ENCODE measurements at places on chromosomes 1 and 21.
A peak's percentile ranks its signal among the peaks of the same experiment; 100 is the strongest.

- no peak for DNase-seq
Measured at GRCh38 chr1:223682502-223682901, 17.0 kb upstream of the CAPN8 start.

- no peak for DNase-seq
Measured at GRCh38 chr1:186164773-186165172, 210.3 kb downstream of the TPR start.

- no peak for DNase-seq
Measured at GRCh38 chr1:97365026-97365425, 555.8 kb downstream of the DPYD start.

DNA sequence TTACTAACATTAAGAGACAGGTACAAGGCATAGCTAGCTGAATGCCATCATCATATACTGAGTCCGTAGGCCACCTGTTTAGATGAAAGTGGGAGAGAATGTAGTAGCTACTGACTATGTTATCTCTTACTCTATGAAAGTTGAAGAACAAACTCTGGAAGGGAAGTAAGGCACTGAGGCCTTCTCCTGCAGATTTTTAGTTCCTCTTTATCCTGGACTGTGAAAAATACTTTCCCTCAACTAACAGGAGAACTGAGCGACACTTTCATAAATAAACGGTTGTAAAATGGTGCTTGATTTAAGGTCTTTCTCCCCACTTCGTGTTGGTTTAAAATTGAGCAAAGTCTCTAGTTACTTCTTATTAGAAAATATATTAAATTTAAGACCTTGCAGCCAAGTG lies 101.9 kb downstream of the FNBP1L start:
- no peak for DNase-seq

GRCh38 chr1:38990386-38990737 lies 714 bp upstream of the AKIRIN1 start:
- no peak for DNase-seq

DNA sequence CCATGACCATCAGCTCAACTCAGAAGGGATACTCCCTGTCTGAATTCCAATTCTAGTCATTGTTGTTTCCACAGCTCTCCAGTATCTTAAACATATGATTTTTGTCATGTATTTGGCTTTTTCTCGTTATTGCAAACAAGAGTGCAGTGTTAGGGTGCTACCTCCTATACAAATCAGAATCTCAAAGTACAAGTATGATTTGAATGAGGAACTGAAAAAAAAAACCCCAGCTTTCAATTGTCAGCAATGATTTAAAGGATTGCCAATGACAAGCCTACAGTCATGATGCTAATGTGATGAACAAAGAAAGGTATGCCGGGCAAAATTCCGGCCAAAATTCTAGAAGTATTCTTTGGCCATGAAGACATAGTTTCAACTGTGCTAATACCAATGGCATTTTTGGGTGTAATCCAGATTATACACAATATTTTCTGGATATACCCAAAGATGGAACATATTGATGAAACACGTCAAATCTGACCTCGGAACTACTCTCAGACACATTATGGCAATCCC lies 14.9 kb downstream of the TMEM35B start:
- no peak for DNase-seq

GRCh38 chr1:202254454-202255252 lies 61.1 kb downstream of the LGR6 start:
- DNase-seq: no peak

GRCh38 chr1:195909061-195909460 lies 699.2 kb downstream of the KCNT2 start:
- DNase-seq: no peak

GRCh38 chr1:204520834-204521709 lies 4.9 kb downstream of the MDM4 start:
- DNase-seq: no peak

GRCh38 chr21:44303490-44303981 lies 3.7 kb downstream of the PFKL start:
- DNase-seq: no peak

DNA sequence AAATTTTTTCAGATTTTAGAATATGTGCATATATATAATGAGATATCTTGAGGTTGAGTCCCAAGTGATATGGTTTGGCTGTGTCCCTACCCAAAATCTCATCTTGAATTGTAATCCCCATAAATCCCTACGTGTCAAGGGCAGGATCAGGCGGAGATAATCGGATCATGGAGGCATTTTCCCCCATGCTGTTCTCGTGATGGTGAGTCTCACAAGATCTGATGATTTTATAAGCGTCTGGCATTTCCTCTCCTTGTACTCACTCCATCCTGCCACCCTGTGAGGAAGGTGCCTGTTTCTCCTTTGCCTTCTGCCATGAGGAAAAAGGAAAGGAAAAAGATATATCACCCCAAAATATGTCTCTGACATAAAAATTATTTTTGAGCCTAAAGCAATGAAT lies 64.6 kb downstream of the TOR3A start:
- no peak for DNase-seq

GRCh38 chr1:152034324-152034653 lies 2.5 kb downstream of the S100A11 start:
- DNase-seq: no peak

- no peak for DNase-seq
Measured at GRCh38 chr1:194445244-194445643, 1258.8 kb upstream of the B3GALT2 start.

DNA sequence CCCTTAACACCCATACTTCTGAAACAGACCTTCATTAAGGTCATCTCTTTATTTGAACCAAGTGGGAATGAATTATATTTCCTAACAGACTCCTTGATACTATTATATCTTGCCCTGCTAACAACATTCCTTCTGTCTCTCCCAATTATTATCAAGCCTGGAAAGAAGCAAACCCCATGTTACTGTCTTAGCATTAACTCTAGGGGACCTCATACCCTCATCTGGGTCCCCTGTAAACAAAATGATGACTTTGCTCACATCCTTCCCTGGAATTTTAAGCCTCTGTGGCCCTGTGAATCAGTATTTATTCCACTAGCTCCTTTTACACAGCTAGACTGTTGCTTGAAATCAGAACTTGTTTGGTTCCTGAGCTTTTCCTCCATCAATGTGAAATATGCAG lies 38.3 kb upstream of the BCL10 start:
- no peak for DNase-seq

GRCh38 chr1:97094247-97094972 lies 372.8 kb downstream of the PTBP2 start:
- no peak for DNase-seq

GRCh38 chr1:200306944-200307754 lies 102.7 kb downstream of the ZNF281 start:
- no peak for DNase-seq

GRCh38 chr1:116008656-116009390 lies 32.5 kb downstream of the SLC22A15 start:
- peak; percentile 73 for DNase-seq

DNA sequence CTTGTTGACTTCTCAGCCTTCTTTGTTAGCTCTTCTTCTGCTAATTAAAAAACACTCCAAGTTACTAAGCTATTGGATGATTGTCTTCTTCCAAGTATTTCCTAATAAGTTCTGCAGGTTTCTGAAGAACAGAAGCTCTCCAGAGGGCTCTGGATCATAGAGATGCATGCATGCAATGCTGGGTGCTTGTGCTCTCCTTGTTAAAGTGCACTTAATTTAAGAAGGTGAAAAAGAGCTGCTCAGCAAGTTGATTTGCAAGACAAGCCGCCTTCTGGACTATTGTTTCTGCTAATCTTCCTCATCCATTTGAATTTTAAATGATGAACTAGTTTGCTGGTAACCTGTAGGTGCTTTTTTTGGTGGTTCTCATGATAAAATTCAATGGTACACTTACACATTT lies 16.1 kb downstream of the RRP15 start:
- no peak for DNase-seq

DNA sequence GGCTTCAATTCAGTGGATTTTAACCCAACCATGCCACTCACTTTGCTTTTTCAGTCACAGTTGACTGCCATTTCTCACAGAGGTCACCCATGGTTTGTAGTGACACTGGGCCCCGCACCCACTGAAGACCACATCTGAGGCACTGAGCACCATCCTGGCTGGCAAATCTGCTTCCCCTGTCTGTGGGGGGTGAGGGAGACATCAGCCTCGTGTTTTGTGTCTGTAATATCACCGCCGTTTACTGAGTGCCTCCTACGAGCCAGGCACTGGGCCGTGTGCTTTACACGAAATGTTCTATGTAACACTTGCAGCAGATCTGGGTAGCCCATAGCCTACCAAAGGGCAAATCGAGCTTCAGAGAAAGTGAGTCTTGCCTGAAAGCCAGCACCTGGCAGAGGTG lies 161.8 kb downstream of the PGBD5 start:
- no peak for DNase-seq

- no peak for DNase-seq
Measured at GRCh38 chr1:204673909-204674649, 11.5 kb downstream of the LRRN2 start.

- DNase-seq: no peak
Measured at GRCh38 chr1:44543064-44543744, 131.1 kb downstream of the TMEM53 start.

- no peak for DNase-seq
Measured at GRCh38 chr1:231162297-231162969, 575 bp downstream of the TRIM67 start.

- peak; percentile 85 for DNase-seq
Measured at GRCh38 chr1:43227143-43227764, 42.5 kb upstream of the TMEM125 start.

DNA sequence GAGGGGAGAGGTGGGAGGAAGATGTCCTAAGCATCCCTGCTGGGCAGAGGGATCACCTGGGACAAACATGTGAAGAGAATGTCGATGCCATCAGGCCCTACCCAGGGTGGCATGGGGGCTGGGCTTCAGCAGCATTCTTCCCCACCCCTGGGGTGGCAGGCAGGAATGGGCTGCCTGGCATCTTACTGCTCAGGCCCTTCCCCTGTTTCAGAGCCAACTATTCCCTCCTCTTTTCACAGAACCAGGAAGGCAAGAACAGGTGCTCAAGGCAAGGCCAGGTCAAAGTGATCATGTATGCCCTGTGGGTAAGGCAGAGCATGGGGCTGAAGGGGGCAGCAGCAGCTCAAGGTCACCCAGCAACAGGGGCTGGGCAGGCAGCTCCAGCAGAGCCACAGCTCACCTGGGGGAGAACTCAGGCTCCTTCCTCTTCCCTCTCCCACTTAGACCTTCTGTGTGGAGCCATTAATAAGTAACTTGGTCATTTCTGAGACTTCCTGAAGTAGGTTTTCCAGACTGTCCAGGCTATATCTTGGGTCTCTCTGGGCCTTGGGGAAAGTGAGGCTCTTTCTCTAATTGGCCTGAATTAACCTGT lies 56.4 kb downstream of the ELK4 start:
- DNase-seq: no peak

GRCh38 chr1:36984026-36984425 lies 50.3 kb downstream of the GRIK3 start:
- no peak for DNase-seq

DNA sequence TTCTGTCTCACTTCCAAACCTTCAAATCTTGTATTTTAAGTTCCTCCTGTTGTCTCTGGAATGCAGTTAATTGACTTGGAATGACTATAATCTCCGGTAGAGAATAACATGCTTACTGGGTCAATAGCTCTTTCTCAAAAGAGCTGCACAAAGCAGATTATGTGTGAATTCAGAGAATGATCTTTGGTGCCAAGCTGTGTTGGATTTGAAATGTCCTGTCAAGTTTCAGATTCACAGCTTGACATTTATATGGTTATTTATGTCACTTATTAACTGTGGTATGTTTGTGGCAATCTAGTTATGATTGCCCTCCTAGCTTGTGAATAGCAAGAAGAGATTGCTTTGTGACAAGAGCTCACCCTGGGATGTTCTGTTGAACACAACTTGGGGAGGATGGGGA lies 128.3 kb upstream of the KCNE2 start:
- DNase-seq: no peak

DNA sequence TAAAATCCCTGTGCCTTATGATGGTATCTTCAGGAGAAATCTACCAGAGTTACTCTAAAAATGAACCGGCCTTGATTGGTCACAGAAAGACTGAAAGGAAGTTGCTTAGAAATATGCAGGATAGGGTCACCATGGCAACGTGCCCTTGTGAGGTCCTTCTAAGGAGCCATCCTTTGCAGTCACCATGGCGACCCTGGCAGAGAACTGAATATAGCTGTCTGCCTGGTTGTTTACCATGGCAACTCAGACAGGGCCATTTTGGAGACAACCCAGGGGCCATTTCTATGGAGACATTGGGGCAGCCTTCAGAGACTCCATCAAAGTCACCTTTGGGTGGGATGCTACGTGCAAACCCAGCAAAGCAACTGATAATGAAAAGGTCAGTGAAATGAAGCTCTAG lies 43.0 kb downstream of the SNX7 start:
- DNase-seq: no peak

GRCh38 chr1:78004719-78005447 lies at the start of gene DNAJB4:
TSS of gene DNAJB4 (plus strand) at chr1:78004939. CDS start at chr1:78005111, 172 bp downstream.
- DNase-seq: no peak

GRCh38 chr1:45804669-45804969 lies 1.2 kb downstream of the MAST2 start:
- no peak for DNase-seq

Data from hypothalamus (tissue), 51 donors.